Activated naive CD8-positive, alpha-beta T cell treated with anti-CD3 and anti-CD28 coated beads for 36 hours (primary cell): ENCODE measurements at places on chromosomes 5 and 9. TPM values are rescaled to one million over a fixed set of nuclear protein-coding genes. Genes with fewer than 3 reads are reported as not detected.

DNA sequence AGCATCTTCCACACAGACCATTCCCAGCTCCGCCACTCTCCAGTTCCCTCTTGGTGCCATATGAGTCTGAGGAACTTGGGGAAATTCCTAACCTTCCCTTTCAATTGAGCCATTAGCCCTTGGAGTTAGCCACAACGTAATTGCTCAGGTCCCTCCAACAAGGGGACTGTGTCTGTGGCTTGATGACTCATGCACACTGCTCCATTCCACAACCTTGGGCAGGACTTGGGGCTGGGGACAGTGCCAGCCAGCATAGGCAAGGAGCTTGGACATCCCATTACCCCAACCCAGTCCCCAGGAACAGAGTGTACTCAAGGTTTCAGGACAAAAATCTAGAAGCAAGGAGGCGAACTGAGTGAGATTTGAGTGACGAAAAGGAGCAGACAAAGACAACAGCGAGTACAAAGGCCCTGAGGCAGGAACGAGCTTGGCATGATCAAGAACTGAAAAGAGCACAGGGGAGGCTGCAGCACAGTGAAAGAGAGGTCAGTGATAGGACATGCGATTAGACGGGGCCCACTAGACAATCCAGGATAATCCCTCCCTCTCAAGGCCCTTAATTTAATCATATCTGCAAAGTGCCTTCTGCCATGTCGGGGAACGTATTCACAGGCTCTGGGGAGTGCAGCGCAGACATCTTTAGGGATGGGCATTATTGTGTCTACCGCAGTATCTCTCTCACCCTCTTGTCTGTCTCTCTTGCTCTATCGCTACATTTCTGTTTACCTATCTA, 16.0 kb upstream of the JADE2 start:
- DNase-seq = no peak

DNA sequence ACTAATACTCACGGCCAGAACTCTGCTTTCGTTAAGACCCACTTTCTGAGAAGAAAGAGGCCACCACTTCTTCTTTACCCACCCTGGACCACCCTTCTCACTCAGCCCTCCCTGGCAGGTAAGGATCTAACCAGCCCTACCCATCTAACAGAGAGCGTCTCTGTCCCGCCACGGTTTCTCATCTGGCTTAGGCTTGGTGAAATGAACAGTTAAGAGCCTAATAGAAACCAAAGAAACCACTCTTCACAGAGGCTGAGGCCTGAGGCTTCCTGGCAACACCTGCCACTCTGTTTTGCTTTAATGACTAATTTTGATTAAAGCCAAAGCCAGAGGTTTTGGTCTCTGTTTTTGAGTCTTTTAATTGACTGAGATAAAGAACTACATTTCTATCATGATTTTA, 354.1 kb upstream of the SLC30A5 start:
- DNase-seq = no peak

- no peak for DNase-seq
Measured at GRCh38 chr5:13878357-13878756, 66.1 kb downstream of the DNAH5 start.

GRCh38 chr9:83935276-83935935, 14.2 kb upstream of the KIF27 start:
- no peak for DNase-seq

The GAPT gene
- total RNA-seq = 0.23 TPM

GRCh38 chr5:19975795-19976194, 12.2 kb downstream of the CDH18 start:
- no peak for DNase-seq

- DNase-seq = no peak
Measured at GRCh38 chr5:150092159-150092787, 5.9 kb upstream of the CSF1R start.

DNA sequence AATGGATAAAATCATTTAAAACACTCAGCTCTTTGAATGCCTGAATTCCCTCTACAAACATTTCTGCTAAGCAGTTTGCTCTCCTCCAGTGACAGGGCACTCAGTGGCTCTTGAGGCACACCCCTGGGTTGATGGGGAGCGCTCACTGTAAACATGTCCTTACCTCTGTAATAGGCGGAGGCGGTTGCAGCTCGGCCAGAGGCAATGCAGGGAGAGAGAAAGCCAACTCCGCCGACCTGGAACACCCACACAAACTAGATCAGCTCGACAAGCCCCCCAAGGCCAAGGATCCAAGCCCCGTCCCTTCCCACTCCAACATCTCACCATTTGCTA, 329 bp downstream of the CDC23 start:
- DNase-seq = no peak

GRCh38 chr5:19950897-19951296, 37.1 kb downstream of the CDH18 start:
- DNase-seq = no peak

The ARID3C gene
- 0.31 TPM for total RNA-seq
